ENCODE measurements at places on chromosomes 1 and 21.

- DNase-seq, result no peak
Observed at GRCh38 chr1:101444381-101444780, 207.6 kb downstream of the S1PR1 start.

- peak; percentile 60 for DNase-seq
Observed at GRCh38 chr1:215567491-215568298, 591 bp downstream of the KCTD3 start.

- DNase-seq, result no peak
Observed at GRCh38 chr1:9478021-9478420, 61.2 kb upstream of the SLC25A33 start.

DNA sequence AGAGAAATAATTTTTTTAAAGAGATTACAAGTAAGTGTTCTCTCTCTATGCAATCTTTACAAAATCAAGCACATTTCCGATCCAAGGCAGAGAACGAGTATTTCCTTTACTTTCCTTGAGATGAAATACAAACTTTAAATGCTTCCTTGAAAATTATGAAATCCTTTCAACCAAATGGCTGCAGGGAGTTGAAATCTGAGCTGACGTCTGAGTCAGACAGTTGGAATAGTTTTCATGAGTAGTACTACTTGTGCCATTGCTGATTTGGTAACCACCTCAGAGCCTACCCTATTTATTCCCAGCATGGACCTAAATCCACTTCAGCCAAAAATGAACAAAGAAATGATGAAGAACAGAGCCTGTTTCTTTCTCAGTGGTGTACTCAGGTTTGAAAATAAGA, 183.6 kb downstream of the GIPC2 start:
- no peak for DNase-seq

DNA sequence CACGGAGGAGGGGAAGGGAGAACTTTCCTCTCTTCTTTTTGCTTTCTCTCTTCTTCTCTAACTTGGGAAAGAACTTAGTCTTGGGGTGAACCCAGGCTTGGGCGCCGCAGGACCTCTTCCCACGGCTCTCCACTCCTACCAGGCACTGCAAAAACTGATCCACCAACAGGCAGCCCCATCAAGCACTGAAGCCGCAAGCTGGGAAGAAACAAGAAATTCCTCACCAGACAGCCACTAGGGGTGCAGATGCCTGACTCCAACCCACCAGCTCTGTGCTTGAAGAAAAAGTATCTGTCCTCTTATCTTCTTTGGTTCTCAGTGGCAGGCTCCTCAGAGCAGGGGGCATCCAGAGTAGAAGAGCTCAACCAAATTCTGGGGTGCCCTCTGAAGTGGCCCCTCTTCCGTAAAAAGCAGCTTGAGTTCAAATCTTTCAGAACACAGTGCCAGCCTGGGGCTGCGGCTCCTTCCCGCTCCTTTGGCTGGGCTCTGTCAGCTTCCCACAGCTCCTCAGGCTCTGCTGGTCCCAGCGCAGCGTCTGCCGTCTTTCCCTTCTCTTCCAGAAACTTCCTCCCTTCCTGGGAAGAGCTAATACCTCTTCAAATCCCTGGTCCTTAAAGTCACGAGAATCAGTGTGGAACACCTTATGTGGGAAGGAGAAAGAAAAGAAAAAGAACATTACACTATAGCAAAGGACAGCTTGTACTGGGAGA, 2.4 kb downstream of the SLC41A1 start:
- DNase-seq, result no peak

DNA sequence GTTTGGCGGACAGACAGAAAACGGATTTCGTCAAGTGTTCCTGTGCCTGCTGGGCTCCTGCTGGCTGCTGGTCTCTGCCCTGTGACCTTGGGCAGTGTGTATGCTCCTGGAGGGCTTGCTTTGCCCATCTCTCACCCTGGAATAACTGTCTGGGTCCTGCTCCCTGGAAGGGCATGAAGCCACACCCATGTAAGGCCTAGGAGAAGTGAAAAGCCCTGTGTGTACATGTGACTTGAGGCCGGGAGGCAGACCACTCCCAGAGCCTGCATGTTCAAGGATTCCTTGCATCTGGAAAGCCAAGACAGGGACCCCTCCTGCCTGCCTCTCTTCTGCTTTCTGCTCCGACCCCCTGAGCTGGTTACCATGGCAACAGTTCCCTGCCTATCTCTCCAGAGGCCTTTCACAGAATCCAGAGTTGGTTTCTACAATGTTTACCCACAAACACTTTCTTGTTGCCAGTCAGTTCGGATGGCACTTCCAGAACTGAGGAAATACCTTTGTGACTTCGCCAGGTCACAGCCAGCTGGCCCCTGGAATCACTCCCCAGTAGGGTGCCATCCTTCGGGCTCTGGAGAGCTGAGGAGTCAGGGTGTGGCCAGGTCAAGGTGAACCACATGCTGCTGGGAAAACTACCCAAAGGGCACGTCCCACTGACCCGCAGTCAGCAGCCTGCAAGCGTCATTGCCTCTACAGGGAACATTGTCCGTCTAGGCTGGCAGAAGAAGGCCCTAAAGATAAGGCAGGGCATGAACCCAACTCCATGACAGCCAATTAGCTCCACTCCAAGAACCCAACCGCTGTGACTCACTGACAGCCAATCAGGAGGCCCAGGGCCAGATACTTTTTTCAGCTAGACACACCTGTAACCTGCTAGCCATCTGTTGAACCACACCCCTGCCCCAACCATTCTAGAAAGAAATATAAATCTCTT, 14.7 kb upstream of the GPR37L1 start:
- peak; percentile 86 for DNase-seq

- no peak for DNase-seq
Observed at GRCh38 chr1:3130268-3130667, 61.3 kb downstream of the PRDM16 start.

- DNase-seq, result no peak
Observed at GRCh38 chr1:41109310-41110197, 88.0 kb upstream of the SLFNL1 start.

DNA sequence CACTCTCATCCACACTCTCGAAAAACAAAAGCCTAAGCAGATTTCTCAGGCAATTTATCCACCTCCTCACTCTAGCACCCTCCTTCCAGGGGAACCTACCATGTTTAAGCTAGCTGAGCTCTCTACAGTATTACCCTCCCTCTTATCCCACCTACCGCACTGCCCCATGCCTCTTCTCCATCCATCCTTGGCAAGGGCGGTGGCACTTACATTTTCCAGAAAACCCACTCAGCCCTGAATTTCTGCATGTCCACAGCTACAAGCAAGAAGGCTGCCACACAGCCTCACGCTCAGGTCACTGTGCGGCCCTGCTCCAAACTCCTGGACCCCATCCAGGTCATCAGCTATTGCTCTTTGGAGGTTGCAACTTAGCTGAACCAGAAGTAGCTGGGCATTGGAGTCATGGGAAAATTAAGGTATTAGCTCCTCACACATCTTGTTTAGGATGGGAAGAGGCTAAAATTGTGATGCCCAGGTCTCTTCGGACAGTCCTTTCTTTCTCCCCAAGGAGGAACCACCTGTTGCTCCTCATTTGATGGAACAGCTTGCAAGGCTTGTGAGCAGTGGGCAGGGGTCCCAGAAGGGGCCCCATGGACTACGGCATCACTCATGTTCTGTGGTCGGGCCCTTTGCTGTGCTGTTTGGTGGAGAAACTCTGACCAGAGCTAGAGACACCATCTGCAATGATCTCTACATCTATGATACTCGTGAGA, 1.1 kb downstream of the KLHDC9 start:
- no peak for DNase-seq

GRCh38 chr1:148318123-148318903, 164.8 kb downstream of the PPIAL4G start:
- no peak for DNase-seq

DNA sequence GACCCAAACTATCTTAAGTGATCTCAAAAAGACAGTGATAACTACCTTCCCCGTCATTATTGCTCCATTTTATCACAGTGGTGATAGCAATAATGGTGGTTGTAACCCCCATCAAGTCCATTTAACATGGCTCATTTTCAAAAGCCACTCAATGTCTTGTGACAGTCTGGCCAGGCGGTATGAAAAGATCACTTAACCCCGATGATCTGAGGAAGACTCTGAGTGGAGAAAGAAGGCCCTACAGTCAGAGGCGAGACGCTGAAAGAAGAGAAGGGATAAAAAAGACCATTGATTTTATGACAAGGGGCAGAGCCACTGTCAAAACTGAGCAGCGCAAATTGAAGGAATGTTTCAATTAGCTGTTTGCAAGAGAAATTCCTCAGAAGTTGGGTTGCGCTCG, 417.2 kb upstream of the PBX1 start:
- DNase-seq, result no peak

- DNase-seq, result no peak
Observed at GRCh38 chr1:239058190-239058589, 328.2 kb upstream of the CHRM3 start.

GRCh38 chr1:158112994-158113758, 67.5 kb upstream of the CD1D start:
- no peak for DNase-seq

DNA sequence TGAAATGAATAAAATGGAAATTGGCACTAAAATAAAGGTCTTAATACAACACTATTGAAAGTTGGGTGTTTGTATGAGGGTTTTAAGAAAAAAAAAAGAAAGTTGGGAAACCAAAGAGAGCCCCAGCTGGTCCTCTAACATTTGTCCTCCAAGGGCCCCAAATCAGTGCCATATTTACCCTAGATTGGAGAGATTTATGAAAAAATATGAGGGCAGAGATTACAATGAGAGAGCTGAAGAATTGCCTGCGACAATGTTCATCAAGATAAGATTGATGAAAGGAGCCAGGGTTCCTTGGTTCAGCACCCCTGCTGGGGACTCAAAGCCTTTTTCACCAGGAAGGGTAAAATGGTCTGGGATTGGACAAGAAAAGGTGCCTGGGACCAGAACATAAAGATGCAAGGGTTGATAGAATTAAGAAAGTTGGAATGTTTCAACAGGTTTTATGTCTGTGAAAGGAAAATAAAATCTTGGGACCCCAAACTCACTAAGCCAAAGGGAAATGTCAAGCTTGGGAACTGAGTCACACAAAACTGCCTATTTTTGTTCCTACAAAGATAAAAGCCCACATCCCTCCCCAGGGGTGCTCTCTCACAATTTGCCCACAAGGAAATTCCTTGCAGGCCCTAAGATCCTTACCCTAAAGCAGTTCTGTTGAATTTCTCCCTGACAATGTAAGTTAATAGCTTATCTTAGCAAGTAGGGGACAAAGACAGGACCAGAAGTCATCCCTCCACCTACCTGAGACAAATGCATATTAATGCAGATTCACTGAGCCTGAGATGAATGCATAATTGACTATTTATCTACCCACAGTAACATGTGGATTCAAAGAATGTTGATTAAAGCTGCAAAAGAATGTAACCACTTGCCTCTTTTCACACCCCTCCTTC, 26.8 kb downstream of the CBR1 start:
- DNase-seq, result no peak

DNA sequence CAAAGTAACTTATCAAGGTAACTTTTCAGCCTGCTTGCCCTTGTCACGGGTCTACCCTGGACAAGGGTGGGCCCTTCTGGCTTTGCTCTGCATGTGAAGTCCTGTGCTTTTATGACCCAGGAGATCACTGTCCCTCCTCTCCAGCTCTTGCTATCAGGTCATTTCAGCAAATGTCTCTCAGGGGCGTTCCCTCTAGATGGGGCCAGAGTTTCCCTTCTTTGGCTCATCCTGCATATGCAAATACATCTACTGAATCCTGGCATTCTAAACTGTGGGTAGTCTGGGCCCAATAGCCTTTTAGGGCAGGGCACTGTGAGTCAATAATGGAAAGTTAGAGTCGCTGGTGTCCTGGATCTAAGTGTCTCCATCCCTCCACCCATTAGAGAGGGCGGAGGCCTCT, 366.9 kb upstream of the USP24 start:
- no peak for DNase-seq

GRCh38 chr1:154442006-154442740, 37.0 kb downstream of the IL6R start:
- no peak for DNase-seq

DNA sequence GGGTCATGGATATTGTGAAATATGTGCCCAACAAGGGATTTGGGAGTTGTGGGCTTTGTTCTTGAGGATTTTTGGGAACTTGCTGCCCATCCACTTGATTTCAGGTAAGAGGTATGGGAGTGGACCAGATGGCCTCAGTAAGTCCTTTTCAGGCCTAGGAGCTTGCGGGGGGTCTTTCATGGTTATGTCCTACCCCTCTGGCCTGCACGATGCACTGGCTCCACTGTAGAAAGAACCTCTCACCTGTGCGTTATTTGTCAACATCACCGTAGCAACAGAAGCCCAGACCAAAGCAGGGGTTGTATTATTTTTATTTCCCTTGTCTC, 8.6 kb downstream of the RIIAD1 start:
- DNase-seq, result no peak

- no peak for DNase-seq
Observed at GRCh38 chr1:30176477-30176876, 546.9 kb downstream of the MATN1 start.

GRCh38 chr1:85133565-85134159, 67.2 kb downstream of the SYDE2 start:
- DNase-seq, result no peak

- DNase-seq, result no peak
Observed at GRCh38 chr1:247366926-247367645, 35.4 kb upstream of the ZNF496 start.

DNA sequence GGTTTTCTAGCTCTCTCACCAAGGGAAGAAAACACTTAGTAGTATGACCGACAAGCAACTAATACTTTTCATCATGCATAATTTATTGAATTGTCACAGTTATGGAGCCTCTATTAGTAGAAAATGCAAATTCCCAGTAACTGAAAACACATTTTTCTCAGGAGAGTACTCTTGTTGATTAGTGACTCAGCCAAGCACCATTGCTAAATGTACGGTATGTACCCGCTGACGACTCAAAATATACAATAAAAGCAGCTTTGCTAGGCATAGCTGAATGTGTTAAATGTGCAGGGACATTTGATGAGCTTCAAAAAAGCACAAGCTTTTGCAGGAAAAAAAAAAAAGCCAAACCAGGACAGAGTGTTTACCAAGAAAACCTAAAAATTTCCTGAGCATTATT, 63.9 kb downstream of the WDR64 start:
- DNase-seq, result no peak

DNA sequence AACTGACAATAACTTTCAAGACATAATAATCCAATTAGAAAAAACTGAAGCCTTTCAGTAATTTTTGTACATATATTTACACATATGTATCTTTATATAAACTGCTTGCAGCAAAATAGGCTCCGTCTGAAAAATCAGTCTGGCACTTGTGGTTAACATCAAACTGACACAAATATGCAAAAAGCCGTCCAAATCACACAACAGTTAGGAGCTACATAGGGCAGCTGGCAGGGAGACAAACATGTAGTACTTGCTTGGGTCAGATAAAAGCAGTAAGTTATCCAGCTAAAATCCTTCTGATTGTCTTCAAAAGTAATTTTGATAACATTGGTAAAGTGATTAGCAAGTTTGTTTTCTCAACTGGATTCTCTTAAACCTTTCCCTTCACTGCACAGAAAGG, 14.7 kb upstream of the GUCA2A start:
- DNase-seq, result no peak

DNA sequence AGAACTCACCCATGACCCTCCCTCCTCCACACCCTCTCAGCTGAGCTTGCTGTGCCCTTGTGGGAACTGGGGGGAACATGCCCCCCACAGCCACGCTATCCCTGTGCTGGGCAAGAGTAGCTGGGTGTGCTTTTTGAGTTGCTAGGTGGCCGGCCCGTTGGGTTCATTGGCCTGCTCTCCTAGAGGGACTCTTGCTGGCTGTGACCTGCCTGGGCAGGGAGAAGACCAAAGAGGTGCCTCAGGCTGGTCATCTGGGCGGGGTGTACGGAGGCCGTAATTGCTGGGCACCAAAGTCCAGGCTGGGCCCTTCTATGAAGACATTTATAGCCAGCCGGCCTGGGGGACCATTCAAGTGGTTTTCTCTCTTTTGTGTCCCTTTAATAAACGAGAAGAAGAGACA, 138.3 kb upstream of the ZBTB40 start:
- no peak for DNase-seq

- no peak for DNase-seq
Observed at GRCh38 chr1:202561726-202562443, 148.4 kb downstream of the SYT2 start.
